ENCODE measurements at places on chromosomes 5 and 9.

DNA sequence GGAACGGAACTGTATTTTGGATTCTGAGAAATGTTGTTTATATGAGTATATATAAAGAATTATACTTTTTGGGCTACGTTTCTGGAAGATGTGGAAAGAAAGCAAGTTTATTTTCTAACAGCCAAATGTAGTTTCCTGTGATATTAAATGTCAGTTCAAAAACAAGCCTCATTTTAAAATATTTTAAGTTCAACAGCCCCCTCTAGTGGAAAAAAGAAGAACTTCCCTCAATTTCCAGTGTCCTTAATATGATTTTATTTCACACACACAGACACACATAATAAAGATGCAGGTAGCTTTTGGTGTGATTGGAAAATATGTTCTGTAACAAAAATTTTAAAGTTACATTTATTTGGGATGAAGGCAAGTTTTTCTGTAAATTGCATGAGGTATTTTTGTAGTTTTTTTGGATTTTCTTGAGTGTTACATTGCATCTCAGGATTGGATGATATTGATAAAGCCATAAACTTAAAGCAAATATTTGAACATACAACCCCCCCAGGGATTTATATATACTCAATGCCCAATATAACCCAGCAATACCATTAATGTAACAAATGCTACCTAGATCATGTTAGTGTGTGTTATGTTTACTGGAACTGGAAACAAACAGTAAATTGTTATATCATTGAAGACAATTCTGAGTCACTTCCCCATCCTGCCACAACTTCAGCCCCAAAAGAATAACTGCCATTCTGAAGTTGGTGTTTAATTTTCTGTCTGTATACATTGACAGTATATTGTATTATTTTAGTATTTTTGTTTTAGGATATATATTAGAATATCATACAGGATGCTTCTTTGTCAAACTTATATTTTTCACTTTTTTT lies 54.0 kb downstream of the CCDC171 start:
- DNase-seq, result peak; percentile 45

DNA sequence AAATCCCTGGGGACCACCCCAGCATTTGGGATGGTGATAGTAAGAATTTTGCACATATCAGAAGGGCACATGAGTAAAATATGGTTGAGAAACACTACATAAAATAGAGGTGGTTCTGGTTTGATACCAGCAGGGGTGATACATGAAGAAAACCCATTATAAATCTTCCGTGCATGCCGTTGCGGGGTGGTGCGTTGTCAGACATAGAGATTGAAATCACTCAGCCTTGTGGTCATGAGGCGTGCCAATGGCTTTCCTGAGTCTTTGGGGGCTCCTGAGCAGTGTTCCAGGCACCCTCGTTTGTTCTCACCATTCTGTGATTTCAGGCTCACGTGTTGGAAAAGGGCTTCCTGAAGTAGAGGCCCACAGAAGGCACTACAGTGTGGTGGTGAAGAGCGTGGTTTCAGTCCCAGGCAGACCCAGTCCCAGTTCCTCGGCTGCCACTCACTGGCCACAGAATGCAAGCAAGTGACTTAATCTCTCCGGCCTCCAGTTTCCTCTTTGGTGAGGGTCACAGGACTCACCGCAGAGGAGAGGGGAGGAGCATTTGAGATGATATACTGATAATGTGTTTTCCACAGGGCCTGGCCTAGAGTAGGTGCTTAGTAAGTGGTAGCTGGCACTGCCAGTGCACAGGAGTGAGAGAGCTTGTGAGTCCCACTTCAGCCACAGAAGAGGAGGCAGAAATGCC lies 20.5 kb upstream of the GLRX start:
- no peak for DNase-seq

DNA sequence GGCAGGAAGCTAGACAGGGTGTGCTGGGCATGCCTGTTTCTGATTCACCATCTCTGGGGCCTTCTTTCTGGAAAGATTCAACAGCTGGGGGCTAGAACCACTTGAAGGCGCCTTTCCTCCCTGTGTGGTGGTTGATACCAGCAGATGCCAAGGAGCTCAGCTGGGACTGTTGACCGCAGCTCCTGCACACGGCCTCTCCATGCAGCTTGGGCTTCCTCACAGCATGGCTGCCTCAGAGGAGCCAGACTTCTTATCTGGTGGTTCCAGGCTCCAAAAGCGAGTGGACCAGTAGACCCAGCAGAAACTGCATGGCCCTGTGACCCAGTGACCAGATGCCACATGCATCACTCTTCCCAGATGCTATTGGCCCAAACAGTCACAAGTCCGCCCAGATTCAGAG lies 74.7 kb upstream of the COL5A1 start:
- no peak for DNase-seq

DNA sequence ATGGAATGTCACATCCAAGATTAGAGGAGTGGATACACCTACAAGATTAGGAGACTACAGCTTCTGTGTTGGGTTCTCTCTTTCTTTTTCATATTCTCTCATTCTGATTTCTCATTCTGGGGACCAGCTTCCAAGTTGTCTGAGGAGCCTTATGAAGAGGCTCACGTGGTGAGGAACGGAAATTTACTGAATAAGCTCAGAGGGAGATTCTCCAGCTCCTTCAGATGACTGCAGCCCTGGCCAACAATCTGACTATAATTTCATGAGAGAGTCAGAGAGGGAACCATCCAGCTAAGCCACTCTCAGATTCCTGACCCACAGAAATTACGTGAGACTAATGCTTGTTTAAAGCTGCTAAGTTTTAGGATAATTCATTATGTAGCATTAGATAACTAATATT lies 27.1 kb upstream of the TENT2 start:
- DNase-seq, result no peak

- no peak for DNase-seq
Observed at GRCh38 chr5:80697100-80697499, 42.3 kb upstream of the DHFR start.

DNA sequence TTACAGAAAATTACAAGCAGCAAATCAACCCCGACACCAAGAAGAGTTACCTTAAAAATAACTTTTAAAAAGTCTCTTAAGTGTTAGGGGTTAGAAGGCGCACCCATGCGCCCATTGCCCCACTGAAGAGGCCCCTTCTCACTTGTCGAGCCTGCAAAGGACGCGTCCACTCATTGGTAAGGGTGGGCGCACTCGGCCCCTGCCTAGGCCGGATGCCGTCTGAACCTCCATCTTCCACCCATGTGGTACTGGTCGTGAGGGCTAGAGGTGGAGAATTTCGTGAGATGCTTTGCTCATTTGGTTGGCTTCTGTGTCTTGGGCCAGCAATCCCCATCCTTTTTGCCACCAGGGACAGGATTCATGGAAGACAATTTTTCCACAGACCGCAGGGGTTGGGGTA lies 27.5 kb upstream of the LRRC14B start:
- no peak for DNase-seq

DNA sequence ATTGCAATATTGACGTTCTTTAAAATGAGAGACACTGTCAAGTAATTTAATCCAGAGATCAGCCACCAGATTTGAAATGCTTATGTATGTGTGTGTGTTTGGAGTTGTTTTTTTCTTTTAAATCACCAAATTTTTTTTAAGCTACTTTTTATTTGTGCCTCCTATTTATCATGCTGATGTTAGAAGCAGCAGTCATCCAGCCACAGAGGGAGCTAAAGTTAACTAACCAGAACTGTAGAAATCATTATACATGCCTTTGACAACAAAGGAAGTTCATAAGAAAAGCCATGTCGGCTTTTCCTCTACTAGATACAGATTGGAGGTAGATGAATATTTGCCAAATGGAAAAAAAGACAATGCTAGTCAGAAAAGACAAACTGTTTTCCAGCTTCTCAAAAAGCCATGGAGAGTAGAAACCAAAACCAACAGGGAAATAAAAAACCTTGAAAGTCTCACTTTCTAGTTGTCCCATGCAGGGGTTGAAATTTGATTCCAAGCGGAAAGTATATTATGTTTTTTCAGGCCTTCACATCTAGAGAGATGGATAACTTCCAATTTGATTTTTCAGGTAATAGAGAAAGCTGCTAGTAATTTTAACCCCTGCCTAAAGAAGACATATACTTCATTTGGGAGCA lies 4.5 kb downstream of the PURA start:
- DNase-seq, result no peak

- no peak for DNase-seq
Observed at GRCh38 chr5:2633992-2634391, 117.5 kb downstream of the IRX2 start.

- no peak for DNase-seq
Observed at GRCh38 chr5:42621242-42621641, 135.4 kb upstream of the CCDC152 start.

DNA sequence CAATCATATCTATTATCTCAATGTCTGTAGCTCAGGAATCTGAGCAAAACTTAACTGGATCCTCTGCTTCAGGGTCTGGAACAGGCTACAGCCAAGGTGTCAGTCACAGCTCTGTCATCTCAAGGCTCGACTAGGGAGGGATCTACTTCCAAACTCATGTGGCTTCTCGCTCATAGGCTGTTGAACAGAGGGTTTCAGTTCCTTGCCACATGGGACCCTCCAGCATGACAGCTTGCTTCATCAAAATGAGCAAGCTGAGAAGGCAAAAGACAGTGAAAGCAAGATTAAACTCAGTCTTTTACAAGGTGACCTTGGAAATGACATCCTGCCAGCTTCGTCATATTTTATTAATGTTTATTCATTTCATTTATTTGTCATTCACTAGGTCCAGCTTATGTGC lies 111.7 kb downstream of the GADD45G start:
- no peak for DNase-seq

DNA sequence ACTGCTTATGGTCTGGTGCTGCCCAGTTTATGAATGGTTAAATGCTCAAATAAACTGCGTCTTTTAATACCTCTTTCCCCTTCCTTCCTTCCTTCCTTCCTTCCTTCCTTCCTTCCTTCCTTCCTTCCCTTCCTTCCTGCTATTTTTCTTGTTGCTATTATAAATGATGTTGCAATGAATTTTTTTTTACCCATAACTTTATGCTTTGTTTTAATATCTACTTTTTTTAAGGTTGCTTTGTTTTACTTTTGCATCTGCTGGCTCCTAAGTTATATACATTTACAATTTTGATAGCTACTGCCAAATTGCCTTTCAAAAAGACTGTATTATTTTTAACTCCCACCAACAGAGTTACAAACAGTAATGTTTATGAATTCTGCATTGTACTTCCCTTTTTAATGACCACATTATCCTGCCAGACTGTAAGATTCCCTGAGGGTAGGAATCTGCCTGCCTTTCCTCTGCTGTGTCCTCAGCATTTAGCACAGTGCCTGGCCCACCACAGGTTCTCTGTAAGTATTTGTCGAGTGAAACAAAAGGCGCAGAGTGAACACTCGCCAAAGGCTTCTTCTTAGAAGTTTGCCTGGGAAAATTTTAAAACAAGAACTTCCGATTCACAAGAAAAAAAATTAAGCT lies 36.9 kb downstream of the KIF4B start:
- no peak for DNase-seq

GRCh38 chr9:91572044-91572443 lies 148.4 kb upstream of the NFIL3 start:
- DNase-seq, result no peak

GRCh38 chr5:98608052-98608451 lies 165.4 kb upstream of the RGMB start:
- no peak for DNase-seq

- no peak for DNase-seq
Observed at GRCh38 chr5:40599676-40600075, 80.0 kb upstream of the PTGER4 start.

GRCh38 chr9:91809581-91810285 lies 140.3 kb downstream of the ROR2 start:
- no peak for DNase-seq

DNA sequence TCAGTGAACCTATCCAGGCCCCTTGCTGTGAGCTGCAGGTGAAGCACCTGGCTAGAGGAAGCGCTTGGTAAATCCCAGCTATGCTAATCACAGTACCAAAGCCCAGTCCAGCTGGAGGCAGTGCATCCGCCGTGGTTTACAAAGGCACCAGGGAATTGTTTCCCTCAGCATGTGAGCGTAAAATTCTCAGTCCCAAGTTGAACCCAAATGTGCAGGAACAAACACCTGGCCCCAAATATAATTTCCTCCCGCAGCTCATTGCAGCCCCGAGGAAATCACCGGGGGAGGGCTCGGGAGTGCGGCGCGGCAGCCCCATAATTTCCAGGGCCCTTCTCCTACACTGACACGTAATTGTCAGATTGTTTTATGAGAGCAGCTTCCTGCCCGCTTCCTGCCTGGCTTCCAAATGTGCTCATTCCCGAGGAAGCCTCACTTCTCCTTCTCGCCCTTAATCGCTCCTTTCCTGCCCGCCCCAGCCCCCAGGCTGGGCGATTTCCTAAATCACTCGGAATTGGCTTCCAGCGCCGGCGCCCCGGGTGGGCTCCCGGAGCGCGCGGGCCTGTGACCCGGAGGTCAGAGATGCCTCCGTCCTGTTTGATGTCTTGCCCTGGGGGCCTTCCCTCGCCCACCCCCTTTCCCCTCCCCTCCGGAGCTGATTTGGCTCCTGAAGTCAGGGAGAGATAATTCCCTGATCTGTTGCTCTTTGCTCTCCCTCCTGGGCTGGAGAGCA lies 134.4 kb downstream of the FGF1 start:
- no peak for DNase-seq

DNA sequence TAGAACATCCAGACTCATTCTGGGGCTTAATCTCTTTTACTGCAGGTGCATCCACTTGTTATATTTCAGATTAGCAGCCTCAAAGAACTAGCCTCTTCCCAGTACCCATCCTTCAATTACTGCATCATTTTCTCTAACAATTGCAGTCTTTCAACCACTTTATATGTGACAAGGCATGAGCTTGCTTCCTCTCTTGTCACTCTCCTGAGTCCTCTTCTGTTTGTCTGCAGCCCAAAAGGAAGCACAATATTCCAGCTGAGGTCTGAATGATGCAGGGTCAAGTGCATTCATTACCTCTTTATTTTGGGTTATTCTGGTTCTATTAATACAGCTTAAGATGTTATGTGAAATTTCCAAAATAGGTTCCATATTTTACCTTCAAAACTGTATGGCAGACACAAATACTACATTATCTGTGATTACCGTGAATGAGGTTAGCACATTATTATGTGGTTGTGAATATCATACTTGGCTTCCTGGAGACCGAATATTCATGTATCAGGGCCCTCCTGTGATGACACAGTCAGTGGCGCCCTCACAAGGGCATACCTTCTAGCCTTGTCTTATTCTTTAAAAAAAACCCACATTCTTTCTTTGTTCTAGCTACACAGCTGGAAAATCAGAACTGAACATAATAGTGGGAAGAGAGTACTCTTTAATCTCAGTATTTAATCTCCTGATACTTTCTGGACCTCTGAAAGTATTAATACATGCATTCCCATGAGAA lies 323.8 kb downstream of the PDE4D start:
- no peak for DNase-seq

GRCh38 chr9:24351973-24352372 lies 193.7 kb downstream of the IZUMO3 start:
- no peak for DNase-seq

DNA sequence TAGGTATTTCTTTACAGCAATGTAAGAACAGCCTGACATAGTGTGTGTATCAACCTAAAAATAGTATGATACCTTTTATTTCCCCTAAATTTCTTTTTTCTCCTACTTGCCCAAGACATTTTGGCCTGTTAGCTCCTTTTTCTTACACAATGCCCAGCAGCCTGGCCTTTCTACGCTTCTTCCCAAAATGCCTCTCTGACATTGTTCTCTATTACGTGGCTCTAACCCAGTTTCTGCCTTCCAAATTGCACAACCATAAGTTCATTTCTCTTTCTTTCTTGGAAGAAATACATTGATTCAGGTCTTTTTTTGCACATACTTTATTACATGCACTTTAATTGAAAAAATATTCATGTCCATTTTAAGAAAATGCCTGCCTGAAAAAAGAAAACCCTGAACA lies 408.2 kb downstream of the PRR16 start:
- no peak for DNase-seq
